ENCODE measurements at places on chromosomes 3 and 15. TPM values are rescaled to one million over a fixed set of nuclear protein-coding genes. Genes with fewer than 3 reads are reported as not detected.

ZNF80 gene
- not detected for total RNA-seq

GRCh38 chr3:100436951-100437350 lies 35.6 kb downstream of the LNP1 start:
- H3K27me3 ChIP-seq = no peaks in the 10 kb centered on the region
- no peak overlapping the region for H3K27ac ChIP-seq
- H3K4me3 ChIP-seq = no peak overlapping the region
- H3K36me3 ChIP-seq = no peaks in the 10 kb centered on the region

DNA sequence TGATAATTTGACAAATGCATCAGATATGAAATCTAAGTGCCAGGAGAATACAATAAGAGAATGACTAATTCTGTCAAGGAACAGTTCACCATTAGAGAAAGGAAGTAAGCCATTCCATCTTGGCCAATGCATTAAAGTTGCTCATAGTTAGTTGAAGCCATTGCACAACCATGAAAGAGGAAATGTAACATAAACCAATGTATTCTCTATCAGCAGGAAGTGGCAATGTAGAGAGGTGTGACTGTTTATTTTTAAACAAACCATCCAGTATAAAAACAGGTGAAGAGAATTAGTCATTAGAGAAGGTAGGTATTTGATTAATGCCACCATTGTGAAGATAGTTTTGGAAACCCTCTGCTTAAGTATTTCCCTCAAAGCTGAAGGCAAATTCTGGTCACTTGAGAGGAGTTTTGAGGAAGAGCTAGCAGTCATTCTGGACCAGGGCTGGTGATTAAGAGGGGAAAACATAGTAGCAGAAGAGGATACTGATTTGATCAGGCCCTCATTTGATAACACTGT lies 10.7 kb upstream of the ANXA2 start:
- peak overlapping the region; percentile 80 for H3K27ac ChIP-seq
- H3K36me3 ChIP-seq = no peaks in the 10 kb centered on the region

DNA sequence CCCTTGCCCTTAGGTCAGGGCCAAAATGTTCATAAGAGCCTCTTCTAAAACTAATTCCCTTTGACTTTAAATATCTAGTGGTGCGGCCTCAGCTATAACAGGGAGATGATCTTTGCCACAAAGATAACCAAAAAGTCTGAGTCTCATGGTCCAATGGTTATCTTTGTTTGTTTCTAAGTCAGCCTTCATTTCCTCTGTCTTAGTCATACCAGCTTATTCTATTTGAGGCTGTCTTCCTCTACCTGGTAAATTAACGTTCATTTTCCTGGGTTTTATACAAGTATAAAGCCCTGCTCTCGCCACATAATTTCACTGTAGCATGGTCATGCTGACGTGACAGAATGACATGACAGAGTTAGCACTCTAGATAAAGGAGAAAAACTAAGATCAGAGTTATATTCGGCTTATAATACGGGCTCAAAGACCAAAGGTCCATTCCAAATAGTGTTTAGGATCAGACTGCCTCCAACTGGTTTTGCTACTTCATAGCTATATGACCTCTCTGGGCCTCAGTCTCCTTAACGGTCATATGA lies 18.4 kb downstream of the ZNF860 start:
- no peak for DNase-seq
- H3K27me3 ChIP-seq = no peaks in the 10 kb centered on the region
- H3K4me1 ChIP-seq = peaks cover 9% of the 10 kb centered on the region
- H3K4me3 ChIP-seq = no peak overlapping the region
- no peak overlapping the region for H3K27ac ChIP-seq
- H3K36me3 ChIP-seq = no peaks in the 10 kb centered on the region

- no peak overlapping the region for H3K27ac ChIP-seq
- no peaks in the 10 kb centered on the region for H3K36me3 ChIP-seq
- peaks cover 4% of the 10 kb centered on the region for H3K4me1 ChIP-seq
- DNase-seq = no peak
These were observed 101.1 kb downstream of the GREM1 start for GRCh38 chr15:32818758-32819447.

BOC gene
- 75.6 TPM for total RNA-seq

CYP19A1 gene
- total RNA-seq = 6.1 TPM

DNA sequence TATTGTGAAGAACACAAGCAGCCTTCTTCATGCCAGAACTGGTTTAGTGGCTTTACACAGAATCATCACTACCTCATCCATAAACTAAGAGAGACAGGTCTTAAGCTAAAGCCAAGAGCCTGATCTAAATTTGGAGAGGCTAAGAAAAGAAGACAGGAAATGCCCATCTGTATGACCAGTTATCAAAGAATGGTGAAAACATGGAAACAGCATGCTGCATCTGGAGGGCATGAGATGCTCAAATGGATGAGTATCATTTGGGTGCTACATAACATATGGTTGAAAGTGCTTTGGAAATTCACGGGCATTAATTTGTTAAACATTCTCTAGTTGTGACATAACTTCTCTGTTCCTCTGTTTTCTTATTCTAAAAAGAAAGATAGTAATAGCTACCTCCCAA lies 112.5 kb downstream of the CPNE4 start:
- H3K27me3 ChIP-seq = no peaks in the 10 kb centered on the region
- DNase-seq = no peak
- no peak overlapping the region for H3K27ac ChIP-seq
- H3K36me3 ChIP-seq = no peaks in the 10 kb centered on the region
- no peaks in the 10 kb centered on the region for H3K4me1 ChIP-seq

DNA sequence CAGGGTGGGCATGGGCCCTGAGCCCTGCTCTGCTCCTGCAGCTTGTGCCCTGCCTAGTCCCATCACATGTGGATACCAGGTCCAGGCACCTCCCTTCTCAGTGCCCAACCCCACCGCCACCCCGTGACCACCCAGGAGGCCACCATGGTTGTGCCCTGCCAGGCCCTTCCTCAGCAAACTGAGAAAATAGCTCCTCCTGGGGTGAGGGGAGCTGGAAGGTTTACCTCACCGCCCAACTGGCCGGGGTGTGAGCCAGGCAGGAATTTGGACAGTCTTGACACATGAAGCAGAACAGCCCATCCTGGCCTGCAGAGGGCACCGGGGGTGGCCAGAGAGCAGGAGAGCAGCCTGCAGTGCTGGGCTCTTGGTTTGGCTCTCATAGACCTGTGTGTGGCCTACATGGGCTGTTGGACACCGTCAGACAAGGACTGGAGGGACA lies 11.4 kb upstream of the C3orf22 start:
- no peak for DNase-seq
- no peaks in the 10 kb centered on the region for H3K36me3 ChIP-seq

TRIM59 gene
- total RNA-seq = 11.1 TPM

SLC22A13 gene
- 1.3 TPM for total RNA-seq

ECE2 gene
- total RNA-seq = not detected

- no peaks in the 10 kb centered on the region for H3K4me1 ChIP-seq
- no peak overlapping the region for H3K4me3 ChIP-seq
- H3K27ac ChIP-seq = no peak overlapping the region
- no peaks in the 10 kb centered on the region for H3K36me3 ChIP-seq
- no peaks in the 10 kb centered on the region for H3K27me3 ChIP-seq
These were observed 144.7 kb downstream of the CNTN3 start for GRCh38 chr3:74469713-74470112.

DNA sequence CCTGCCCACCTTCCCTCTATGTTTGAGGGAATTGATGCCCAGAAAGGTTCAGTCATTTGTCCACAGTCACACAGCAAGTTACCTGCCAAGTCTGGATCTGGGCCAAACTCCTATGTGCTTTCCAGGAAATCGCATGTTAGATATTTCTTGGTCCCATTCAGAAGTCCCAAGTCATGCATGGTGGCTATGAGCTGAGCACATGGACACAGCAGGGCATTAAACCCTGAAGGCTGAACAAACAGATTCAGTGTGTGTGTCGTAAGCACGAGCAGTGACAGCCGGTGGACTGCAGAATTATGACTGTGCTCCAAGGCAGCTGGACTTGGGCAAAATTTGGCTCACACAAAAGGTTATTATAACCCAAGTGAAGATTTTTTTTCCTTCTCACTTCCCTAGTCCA lies 11.4 kb upstream of the SLC6A6 start:
- H3K27me3 ChIP-seq = no peaks in the 10 kb centered on the region
- DNase-seq = no peak
- no peak overlapping the region for H3K27ac ChIP-seq
- no peak overlapping the region for H3K4me3 ChIP-seq

GRCh38 chr15:29051422-29051821 lies 165.6 kb downstream of the APBA2 start:
- no peak for DNase-seq

GRCh38 chr3:81726735-81727134 lies 34.7 kb downstream of the GBE1 start:
- no peaks in the 10 kb centered on the region for H3K27me3 ChIP-seq
- DNase-seq = no peak
- H3K27ac ChIP-seq = no peak overlapping the region
- H3K4me1 ChIP-seq = no peaks in the 10 kb centered on the region
- no peaks in the 10 kb centered on the region for H3K36me3 ChIP-seq

CDV3 gene
- total RNA-seq = 101 TPM

All from suprapubic skin (tissue), 4 donors.